ENCODE measurements at places on chromosomes 3 and 15.

DNA sequence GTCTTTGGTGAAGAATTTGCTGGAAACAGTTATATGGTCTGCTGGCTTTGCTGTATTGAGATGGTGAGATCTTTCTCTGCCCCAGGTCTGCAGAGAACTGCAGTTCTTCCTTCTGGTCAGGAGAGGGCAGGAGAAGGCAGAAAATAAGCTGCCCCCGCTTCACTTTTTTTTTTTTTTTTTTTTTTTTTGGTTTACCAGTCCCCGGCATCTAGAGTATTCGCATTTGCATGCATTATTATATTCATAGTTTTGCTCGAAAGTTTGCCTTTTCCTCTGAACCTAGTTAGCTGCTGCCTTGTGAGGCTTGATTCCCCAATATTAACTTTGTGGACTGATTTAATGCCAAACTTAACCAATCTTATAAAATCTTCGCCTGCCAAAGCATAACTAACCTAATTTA, 10.6 kb upstream of the PARL start:
- DNase-seq, result no peak

- no peak for DNase-seq
Measured at GRCh38 chr3:39707314-39707909, 102.0 kb upstream of the MYRIP start.

- no peak for DNase-seq
Measured at GRCh38 chr15:25932696-25933095, 69.6 kb upstream of the ATP10A start.

DNA sequence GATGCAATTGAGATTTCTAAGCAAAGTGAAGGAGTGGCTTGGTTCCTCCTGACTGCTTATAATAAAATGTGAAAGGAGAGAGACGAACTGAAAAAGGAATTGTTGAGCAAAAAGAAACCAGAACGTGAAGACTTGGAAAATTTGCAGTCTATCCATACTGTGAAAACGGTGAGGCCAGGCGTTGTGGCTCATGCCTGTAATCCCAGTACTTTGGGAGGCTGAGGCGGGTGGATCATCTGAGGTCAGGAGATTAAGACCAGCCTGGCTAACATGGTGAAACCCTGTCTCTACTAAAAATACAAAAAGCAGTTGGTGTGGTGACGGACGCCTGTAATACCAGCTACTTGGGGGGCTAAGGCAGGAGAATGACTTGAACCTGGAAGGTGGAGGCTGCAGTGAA, 56.7 kb upstream of the TSPAN3 start:
- DNase-seq, result no peak

All from BJ (cell line).